ENCODE measurements at places on chromosomes 16 and 17.
A peak's percentile ranks its signal among the peaks of the same experiment; 100 is the strongest.

GRCh38 chr17:77140166-77140877, 447 bp upstream of the SEC14L1 start:
- DNase-seq, result peak; percentile 98

GRCh38 chr17:50798424-50799288, 31.3 kb upstream of the ANKRD40CL start:
- no peak for DNase-seq

DNA sequence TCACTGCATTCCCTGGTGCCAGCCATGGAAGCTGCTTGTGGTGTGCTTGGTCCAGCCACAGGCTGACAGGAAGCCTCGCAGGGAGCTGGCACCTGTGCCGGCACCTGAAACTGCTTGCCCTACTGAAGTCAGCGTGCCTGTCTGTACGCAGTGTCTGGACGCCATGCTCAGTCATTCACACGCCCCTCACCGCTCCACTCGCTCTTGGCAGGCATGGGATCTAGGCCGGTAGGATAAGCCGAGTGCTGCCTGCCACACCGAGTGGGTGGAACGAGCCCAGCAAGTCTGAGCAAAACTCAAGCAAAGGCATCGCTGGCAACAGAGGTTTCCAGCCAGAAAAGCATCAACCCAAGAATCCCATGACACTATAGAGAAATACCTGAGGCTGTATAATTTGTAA, 350.6 kb downstream of the CDH11 start:
- DNase-seq, result no peak

DNA sequence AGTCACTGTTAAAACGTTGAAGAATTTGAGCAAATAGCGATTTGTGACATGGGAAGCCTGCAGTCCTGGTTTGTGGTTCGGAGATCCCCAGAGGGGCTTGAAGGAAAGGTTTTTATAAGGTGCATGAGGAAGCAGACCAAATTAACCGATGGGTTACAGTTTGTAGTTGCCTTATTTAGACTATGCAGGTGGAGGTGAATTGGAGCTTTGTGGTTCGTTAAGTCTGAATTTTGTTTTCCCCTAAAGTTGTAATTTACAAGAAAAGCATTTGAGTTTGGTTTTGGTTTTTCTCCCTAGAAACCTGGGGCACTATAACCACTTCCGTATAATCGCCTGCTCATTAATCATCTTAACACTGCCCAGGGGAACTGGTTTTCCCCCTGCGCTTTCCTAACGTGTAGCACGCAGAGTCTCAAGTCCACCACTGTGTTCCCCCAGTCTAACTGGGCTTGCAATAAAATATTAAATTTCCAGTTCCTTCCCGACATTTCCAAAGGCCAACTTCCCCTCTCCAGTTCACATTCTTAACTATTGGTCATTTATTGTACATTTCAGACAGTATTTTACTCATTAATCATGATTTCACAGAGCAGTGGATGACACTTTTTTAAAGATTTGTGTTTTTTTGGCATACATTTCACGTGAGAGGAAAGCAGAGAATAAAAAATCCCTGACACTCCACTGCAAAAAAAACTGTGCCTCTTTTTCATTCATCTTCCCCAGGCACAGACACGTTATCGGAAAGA, 932 bp downstream of the ZNF267 start:
- DNase-seq, result no peak

DNA sequence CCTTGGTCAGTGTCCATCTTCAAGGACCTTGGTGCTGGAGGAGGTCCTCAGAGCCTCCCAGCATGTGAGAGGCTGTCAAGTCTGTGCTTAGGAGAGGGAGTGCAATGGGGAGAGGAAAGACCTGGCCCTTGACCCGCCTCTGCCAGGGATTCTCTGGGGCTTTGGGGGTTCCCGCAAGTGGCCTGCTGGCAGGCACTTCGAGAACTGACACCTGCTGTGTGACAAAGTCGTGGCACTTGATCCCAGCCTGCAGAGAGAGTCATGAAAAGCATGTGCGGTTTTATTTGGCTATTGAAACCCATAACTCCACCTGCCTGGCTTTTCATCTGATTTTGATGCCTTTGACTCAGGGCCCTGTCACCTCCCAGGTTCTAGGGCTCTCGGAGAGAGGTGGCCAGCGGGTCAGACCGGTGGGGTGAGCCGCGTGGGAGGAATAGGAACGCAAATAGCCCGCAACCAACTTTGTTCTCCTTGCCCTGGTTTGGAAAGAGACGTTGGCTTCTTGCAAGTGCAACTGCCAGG, 42.8 kb upstream of the GSE1 start:
- DNase-seq, result no peak

DNA sequence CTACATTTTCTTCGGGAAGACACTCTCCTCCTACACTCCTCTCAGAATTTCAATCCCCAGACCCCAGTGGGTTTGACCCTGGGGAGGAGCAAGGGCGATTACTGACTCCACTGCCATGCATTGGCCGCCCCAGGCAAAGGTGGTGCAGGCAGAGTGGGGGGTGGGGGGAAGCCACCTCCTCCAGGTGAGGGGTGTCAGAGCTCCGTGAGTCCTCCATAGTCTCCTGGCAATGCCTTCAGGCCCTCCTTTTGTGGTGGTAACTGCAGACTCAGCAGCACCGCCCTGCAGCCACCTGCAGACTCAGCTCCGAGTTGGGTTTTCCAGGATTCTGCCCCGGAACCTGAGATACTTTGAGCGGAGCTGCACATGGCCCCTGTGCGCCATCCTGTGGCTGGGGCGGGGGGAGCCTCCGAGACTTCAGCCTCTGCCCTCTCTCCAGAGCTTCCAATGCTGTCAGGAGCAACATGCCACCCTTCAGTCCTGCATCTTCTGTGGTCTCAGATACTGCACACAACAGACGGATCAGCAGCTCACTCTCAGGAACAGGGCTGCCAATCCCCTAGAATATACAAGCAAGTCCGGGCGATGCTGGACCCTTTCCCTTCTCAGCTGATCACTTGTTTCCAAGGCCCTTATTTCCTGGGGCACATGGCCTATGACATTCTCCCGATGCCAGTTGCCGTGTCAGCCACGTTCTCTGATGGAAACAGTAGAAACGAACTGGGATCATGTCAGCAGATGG, 2.4 kb upstream of the SLC47A2 start:
- no peak for DNase-seq

- DNase-seq, result no peak
These were observed 440.9 kb upstream of the MAF start for GRCh38 chr16:80041410-80041809.

GRCh38 chr16:73006026-73006425, 41.9 kb downstream of the ZFHX3 start:
- no peak for DNase-seq

DNA sequence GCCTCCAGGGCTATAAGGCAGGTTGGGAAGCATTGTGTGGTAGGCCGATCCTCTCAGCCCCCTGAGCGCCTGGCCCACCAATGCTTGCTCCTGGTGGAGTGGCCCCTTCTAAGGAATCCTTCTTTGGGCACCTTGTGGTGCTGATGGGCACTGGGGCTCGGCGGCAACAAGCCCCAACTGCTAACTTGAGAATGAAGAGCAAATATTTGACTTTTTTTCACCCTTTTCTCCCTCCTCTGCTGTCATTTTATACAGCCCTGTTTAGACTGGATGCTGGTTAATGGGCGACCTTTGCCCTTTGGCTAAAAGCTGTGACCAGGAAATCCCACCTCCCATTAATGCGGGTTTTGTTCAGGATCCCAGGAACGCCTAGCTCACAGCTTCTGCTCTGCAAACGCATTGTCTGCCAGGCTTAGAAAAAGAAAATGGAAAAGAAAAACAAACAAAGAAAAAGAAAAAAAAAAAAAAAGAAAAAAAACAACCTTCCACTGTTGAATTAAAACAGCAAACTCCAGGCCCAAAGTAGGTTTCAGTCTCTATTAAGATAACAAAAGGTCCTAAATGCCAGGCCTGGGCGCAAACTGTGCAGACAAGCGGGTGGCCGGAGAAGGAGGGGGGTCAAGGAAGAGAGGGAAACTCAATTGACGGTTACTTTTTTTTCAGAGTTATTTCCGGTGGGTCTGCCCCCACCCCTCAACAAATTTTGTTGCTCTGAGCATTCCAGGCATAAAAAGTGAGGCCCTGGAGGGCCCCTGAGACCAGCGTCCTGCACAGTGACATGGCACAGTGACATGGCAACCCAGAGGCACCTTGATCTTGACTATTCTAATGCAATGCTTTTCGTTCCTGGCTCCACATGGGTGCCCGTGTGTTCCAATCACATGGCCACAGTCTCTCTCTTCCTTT, 301.4 kb downstream of the MAF start:
- no peak for DNase-seq

DNA sequence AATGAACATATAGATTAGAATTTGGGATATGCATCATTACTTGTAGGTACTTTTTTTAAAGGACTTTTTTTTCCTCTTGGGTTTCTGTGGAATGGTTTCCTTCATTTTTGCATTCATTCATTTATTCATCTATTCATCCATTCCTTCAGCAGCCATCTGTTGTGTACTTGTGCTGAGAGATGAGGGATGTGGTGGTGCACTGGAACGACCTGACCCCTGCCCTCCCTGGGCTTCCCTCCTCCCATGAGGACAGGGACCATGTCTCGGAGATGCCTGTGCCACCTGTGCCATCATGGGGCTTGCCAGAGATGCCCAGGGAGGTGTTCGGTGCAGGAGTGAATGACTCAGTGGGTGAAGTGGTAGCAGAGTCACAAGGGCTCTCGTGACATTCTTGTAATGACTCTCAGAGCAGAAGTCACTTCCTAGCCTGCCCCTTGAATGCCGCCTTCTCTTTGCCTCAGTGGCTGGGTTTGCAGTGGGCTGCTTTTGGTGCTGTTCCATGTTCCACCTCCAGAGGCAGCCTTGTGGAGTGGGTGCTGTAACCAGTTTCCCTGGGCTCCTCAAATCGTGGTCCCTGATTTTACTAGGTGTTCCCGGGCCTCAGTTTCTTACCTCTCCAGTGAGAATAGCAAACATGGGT, 43.9 kb downstream of the CLEC16A start:
- no peak for DNase-seq

GRCh38 chr16:822174-822908, 21.8 kb upstream of the GNG13 start:
- DNase-seq, result no peak

GRCh38 chr16:30458561-30459394, 13.1 kb upstream of the SEPHS2 start:
- no peak for DNase-seq

DNA sequence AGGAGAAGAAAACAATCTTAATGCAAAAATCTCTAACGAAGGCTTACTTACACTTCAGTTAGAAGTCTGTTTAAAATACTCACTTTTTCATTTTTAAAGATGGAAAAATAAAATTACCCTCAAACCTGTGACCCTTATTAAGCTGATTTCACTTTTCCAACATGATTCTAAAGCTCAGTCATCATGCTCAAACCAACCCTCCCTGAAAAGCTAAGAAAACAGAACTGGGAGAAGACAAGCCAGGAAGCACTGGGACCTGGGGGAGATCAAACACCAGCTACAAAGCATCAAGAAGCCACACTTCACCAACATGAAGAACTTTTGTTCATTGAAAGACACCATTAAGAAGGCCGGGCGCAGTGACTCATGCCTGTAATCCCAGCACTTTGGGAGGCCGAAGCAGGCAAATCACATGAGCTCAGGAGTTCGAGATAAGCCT, 88.8 kb downstream of the LITAF start:
- no peak for DNase-seq

DNA sequence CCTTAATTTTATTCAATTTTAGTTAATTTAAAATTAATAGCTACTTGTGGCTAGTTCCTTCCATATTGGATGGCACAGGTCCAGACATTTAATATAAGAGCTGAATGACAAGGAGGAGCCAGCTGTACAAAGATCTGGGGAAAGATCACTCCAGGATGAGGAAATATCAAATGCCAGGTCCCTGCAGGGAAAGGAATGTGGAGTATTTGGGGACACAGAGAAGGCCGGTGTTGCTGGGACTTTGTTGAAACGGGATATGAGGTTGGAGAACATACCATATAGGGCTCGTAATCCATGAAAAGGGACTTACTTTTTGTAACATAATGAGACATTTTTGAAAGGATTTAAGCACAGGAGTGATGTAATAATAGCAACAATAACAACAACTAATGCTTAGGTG, 426.8 kb downstream of the HS3ST4 start:
- DNase-seq, result no peak

GRCh38 chr17:40174514-40174913, 2.8 kb upstream of the RAPGEFL1 start:
- no peak for DNase-seq

- DNase-seq, result no peak
These were observed 53.3 kb downstream of the GOSR1 start for GRCh38 chr17:30530346-30531025.

DNA sequence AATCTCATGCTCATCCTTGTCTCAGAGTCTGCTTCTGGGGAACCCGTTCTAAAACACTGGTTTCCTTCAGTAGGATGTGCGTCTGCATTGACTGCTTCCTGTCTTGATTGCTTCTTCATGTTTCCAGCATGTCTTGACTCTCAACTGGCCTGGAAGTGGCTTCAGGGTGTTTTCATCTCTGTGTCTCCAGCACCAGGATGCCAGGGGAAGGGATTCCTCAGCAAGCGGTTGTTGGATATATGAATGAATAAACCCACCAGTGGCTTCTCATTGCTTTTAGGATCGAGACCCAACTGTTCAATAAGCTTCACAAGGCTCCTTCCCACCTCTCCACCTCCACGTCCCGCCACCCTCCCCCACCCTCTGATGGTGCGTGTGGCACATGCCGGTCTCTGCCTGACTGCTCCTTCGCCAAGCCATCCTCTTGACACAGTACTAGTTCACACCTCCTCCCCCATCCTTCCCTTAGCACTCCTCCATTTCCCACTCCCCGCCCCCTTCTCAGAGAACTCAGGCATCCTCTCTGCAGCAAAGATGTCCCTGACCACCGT, 14.1 kb upstream of the TNS4 start:
- no peak for DNase-seq

DNA sequence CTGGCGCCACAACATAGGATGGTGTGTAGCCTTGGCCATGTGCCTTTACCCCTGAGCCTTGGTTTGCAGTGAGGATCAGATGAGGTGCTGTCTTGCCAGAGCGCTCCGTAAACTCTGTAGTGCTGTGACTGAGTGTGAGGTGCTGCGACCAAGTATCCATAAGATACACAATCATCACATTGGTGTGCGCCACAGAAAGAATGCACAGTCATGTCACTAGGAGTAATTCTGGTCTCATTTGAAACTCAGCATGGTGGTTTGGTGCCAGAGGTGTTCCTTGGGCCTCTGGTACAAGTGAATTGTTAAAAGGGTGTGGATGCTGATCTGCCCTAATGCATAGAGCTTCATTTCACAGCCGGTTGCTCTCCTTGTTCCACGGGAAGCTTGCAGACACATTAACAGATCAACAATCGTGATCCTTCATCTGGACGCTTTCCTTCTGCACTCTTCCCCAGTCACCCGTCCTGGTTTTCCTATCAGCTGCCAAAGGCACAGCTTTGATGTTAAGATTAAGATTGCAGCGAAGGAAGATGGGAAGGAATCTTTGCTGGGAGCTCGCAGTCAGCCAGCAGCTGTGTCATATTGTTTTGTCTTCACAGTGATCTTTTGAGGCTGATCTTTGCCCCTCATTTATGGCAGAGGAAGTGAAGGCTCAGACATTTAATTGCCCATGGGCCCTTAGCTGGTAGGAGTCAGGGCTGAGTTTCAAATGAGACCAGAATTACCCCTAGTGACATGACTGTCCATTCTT, 79.1 kb downstream of the KSR1 start:
- DNase-seq, result no peak
